Activated CD8-positive, alpha-beta T cell treated with anti-CD3 and anti-CD28 coated beads for 36 hours (primary cell): ENCODE measurements at places on chromosomes 13 and 19. TPM values are rescaled to one million over a fixed set of nuclear protein-coding genes. Genes with fewer than 3 reads are reported as not detected.

NLRP5 gene
- total RNA-seq: not detected

MARK4 gene
- 18.5 TPM for total RNA-seq

RNF113B gene
- not detected for total RNA-seq

RFPL4A gene
- total RNA-seq: not detected

TPTE2 gene
- 0.22 TPM for total RNA-seq

PRR19 gene
- 0.38 TPM for total RNA-seq

ZNF208 gene
- total RNA-seq: 1.6 TPM

ZNF99 gene
- not detected for total RNA-seq

- DNase-seq: no peak
Measured at GRCh38 chr19:35292421-35293362, 731 bp downstream of the MAG start.

GRCh38 chr13:73060251-73061160, 1.7 kb downstream of the KLF5 start:
- DNase-seq: no peak

GRCh38 chr19:42412661-42413076, 14.5 kb downstream of the LIPE start:
- DNase-seq: no peak

- DNase-seq: no peak
Measured at GRCh38 chr19:8196271-8196927, 12.8 kb upstream of the CERS4 start.

DNA sequence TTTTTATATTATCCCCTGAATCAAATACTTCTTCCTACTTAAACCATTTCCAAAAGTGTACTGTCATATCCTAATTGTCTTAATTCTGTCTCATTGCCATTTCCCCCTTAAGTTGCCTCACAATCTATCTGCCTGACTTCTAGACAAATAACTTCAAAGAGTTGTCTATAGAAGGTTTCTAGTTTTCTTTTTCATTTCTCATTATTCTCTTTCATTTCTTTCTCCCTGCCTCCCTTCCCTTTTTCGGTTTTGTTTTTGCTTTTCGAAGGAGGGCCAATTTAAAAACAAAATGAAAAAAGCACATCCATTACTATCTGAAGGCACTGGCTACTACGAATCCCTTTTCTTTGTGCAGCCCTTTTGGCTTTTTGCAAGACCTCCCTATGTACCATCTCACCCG, 367.2 kb downstream of the DNAJC15 start:
- DNase-seq: no peak

DNA sequence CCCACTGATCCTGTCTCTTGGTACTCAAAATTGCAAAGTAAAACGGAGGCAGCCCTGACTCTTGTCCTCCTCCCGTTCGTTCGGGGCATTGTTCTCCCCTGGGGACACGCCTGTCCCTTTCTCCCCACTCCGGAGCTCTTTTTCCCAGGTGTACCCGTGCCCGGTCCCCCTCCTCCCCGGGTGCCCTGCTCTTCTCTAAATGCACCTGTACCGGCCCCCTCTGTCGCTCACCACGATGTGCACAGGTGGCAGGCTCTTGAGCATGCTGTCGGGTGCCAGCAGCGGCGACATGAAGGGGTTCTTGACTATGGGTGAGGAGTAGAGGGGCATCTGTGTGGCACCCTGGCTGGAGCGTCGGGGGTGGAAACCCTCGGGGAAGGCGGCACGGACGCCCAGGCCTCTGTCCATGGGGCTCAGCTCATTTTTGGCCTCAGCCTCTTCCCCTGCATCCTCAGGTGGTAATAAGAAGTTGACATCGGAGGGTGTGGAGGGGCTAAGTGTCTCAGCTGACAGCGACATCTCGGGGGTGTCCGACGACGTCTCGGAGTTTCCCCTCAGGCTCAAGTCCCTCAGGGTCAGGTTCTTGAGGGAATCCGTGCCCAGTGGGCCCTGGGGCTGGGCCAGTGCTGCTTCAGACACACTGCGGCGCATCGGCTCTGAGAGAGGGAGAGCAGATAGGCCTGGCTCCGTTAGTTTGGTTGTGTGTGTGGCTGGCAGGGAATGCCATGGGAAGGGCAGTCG, 12.4 kb upstream of the CNFN start:
- DNase-seq: no peak

DNA sequence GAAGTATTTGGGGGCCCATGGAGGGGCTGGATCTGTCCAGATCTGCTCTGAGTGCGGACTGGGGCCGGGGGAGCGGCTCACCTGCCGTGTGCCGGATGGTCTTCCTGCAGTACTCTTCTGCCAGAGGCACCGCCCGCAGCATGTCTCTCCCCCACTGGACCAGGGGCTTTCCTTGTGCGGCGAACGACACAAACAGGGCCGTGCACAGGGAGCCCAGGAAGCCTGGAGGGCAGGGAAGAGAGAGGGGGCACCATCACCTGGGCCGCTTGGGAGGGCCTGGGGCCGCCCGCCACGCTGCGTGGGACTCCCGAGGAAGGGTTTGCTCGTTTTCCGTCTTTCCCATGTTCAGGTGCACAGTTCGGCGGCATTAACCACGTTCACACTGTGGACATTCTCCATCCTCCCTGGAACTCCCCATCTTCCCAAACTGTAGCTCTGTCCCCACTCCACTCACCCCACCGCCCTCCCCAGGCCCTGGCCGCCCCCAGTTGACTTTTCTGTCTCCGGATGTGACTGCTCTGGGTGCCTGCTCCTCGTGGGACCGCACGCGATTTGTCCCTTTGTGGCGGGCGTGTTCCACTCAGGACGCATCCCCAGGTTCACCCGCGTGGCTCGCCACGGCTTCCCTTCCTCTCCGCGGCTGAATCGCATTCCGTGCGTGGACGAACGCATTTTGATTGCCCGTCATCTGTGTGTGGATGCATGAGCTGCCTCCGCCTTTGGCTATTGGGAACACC, 24.2 kb downstream of the ADPRHL1 start:
- DNase-seq: no peak

- no peak for DNase-seq
Measured at GRCh38 chr13:78958006-78958405, 299.1 kb upstream of the OBI1 start.

DNA sequence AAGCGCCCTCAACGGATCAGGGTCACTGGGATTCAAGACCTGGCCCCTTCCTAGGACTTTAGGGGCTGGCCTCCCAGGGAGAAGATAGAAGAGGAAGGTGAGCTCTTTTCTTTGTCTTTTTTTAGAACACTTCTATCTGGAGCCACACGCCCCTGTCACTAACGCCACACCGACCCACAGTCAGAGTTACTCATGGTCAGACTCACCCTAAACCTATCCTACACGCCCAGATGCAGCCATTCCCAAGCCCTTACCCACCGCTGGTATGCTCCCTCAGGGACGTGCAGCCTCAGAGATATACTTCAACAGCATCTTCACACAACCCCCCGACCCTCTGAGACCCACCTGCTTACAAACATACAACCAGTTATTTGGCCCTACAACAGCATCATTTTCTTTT, 29.9 kb upstream of the MUC16 start:
- DNase-seq: no peak

- no peak for DNase-seq
Measured at GRCh38 chr13:59345311-59345710, 818.4 kb downstream of the DIAPH3 start.

- no peak for DNase-seq
Measured at GRCh38 chr13:49610176-49610575, 18.1 kb upstream of the ARL11 start.

DNA sequence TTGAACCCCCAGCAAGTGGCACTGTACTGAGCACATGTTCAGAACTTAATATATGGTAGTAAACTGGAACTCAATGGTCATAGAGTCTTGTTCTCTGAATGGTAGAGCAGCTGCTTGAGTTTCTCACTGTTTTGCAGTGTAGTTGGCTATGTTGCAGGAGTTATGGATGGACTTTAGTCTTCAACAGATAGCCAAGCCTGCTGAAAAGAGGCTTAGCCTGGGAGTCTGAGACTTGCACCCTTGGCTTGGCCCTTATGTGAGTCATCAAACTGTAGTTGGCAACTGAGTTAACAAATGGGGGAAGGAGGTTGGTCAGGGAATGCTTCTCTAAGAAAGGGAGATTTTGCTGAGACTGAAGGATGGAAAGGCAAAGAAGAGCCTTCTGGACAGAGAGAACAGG, 62.5 kb downstream of the C13orf42 start:
- no peak for DNase-seq

GRCh38 chr19:32241932-32242710, 103.3 kb upstream of the ZNF507 start:
- no peak for DNase-seq

DNA sequence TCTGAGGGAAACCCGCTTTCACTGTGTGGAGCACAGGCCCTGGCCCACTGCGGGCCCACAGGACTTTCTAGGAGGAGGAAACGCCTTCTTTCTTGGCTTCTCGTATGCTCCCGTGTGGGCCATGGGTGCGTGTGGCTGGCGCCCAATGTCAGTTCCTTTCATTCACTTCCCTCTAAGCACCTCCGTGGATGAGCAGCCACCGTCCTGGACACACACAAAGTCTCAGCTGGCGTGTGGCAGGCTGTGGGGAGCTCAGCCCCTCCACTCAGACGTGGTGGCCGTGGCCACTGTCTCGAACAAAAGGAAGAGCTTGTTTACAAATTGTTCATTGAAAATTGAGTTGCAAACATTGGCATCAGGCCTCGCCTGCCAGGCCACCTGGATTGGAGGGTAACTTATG, 240.0 kb upstream of the SGCG start:
- no peak for DNase-seq

DNA sequence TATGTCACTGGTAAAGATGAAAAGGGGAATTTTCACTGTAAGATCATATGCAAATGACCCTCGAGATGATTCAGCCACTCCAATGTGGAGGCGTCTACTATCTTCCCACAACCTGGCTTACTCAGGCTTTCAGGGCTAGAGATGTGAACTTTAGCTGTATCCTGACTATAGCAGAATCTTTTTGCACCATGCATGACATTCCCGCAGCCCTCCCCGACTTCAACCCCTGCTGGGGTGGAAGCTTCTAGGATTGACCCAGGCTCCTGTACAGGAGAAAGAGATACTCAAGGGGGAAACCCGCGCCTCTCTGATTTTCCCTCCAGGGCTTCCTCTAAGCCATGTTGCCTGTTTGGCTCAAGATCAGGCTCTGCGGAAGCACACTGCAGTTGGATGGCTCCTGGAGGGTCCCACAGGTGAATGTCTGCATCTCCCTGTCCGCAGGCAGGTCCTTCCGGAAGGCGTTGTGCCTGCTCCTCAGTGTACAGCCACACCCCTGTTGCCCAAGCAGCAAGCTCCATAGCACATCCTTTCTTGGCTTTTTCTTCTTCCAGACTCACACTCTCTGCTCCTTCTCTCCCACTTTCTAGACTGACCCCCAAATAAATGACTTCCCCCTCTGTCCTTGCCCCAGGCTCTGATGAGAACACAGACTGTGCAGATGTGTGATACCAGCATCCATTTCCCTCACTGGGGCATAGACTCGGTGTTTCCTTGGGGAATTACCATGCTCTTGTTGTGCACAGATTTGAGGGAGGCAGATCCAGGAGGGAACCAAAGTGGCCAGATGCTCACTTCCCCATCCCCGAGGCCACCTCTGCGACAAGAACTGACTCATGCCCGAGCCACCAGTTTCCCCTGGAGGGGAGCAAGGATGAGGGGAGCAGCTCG, 29.1 kb upstream of the POP4 start:
- DNase-seq: peak; percentile 69

DNA sequence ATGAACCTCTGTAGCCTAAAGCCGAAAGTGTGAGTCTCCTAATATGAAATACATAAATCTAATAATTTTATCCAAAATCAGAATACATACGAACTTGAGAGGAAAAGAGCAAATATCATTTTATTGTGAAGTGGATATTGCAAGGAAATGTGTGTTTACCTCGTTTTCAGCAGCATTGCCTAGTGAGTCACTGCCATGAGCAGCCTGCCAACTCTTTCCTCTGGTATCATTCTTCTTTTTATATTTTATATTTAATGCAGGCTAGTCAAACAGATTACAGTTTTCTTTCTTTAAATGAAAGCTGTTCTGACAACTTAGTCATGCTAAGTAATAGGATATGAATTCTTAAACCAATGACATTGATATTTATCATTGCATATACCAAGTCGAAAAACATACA, 44.2 kb downstream of the EDNRB start:
- DNase-seq: no peak

DNA sequence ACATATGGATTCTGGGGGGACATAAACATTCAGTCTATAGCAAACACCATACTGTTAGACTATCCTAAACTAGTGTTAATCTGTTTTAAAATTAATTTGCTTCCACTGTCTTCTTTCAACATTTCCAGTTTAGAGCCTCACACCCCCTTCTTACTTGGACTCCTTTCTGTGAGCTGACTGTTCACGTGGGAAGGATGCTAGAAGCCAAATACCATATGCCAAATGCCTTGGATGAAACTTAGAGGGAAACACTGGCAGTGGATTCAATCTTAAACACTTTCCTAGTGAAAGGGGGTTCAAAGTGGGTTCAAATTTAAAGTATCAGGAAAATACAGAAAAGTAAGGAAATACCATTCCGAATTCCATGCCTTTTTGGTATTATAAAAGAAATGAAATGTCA, 113.6 kb downstream of the HS6ST3 start:
- DNase-seq: no peak

GRCh38 chr13:99434258-99434788, 66.9 kb upstream of the TM9SF2 start:
- peak; percentile 93 for DNase-seq

DNA sequence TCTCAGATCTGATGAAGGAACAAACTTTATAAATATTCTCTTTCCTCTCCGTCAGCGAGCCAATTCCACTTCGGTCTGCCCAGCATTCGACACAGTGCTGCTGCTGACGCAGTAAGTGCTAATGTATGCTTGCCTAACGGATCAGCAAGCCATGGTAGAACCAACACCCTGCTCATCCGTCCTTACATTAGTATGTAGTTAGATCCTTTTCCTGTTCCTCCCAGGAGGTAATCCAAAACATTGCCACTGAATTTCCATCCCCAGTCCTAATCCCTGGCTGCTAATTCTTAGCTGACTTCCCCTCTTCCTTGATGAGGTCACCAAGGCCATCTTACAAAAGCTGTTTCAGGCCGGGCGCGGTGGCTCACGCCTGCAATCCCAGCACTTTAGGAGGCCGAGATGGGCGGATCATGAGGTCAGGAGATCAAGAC, 88.0 kb downstream of the STARD13 start:
- DNase-seq: no peak

DNA sequence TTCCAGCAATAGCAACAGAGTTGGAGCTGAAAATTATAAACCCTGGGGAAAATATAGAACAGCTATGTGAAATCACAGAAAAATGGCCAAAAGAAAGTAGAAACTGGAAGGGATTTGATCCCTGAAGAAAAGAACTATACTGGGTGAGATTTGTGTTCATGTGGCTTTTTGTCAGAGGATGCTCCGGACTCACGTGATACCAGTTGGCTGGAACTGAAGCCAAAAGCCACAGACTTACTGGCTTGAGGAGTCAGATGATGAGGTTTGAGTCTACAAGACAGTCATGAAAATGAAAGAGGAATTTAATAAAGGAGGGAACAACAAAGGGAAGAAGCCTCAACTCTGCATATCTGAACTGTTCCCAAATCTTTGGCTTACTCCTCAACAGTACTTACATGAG, 427.1 kb downstream of the GPC5 start:
- DNase-seq: no peak
